ENCODE measurements at places on chromosomes 2 and 18.
A peak's percentile ranks its signal among the peaks of the same experiment; 100 is the strongest.

DNA sequence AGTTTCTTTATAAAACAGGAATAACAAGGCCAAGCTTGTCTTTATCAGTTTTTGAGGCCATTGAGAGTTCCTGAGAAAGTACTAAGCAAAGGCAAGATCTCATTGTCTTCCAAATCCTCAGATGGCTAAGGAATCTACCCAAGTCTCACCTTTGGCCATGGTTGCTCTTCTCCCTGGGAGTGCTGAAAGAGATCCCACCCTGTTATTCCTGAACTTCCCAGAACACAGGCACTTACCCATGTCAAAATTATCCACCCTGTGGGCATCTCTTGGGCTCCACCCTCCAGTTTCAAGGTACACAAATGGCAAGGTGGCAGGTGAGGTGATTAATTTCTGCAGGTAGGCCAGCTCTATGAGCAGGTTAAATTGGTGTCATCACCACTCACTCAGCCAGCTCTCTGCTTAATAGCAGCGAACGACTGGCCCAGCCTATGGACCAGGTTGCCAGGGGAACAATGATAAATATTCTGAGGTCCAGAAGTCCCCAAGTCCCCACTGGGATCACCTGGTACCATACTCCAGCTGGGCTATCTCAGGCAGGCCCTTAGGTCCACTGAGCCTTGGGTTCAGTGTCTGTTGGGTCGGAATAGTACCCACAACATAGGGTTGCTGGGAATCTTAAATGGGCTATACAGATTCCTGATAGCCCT is 2.3 kb upstream of the SPRED2 start:
- DNase-seq: no peak

DNA sequence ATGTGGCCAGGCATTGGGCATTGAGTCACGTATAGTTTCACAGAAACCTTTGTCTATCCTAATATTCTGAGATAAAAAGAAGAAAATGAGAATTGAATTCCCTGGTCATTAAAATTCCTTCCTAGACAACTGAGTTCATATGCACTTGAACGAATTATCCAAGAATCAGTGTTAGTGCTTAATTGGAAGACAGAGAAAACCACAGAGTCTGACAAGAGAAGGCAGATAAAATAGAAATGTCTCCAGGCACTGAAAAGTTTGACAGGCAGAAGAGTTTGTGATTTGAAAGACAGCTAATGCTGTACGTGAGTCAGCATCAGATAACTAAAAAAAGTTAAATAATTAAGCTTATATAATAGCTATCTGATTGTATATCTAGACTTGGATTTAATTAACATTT is 47.7 kb upstream of the TRIB2 start:
- no peak for DNase-seq

- DNase-seq: no peak
These were observed 96.0 kb downstream of the TNS1 start for GRCh38 chr2:217906798-217907197.

GRCh38 chr2:174797781-174798276 is 33.6 kb upstream of the CHRNA1 start:
- no peak for DNase-seq

- DNase-seq: no peak
These were observed 43.1 kb downstream of the HPCAL1 start for GRCh38 chr2:10345813-10346212.

GRCh38 chr2:127783101-127783500 is 27.9 kb downstream of the WDR33 start:
- DNase-seq: no peak

GRCh38 chr2:6352906-6353515 is 512.7 kb downstream of the CMPK2 start:
- DNase-seq: no peak

DNA sequence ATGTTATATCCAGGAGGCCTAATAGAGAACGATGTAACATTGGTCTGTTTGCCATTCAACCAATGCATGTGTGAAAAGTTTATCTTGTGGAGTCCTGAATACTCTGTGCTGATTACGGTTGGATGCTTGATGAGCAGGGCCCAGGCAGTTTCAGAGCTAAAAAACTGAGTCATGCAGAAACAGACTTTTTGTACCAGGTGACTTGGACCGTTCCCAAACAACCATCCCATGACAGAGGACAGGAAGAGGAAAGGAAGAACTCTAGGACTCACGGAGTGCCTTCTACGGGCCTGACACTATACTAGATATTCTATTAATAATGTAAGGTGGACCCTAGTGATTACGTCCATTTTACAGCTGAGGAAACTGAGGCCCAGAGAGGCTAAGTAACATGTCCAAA is 142.1 kb downstream of the ARHGAP28 start:
- no peak for DNase-seq

GRCh38 chr2:187169864-187170263 is 278.2 kb downstream of the CALCRL start:
- no peak for DNase-seq

DNA sequence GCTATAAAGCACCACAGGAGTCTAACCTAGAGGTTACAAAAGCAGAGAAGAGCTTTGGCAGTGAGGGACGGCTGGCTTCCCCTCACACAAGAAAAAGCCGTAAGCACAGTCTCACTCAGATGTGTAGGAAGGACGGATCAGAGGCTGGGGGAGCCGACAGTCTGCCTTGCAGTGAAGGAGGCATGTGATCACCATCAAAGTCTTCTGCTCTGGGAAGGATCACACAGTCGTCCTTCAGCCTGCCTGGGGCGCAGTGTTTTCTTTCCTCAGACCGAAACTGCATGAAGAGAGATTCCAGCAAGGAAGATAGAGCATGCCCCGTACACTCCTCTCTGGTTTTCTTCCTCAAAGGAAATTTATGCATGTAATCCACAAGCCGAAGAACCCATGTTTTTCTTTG is 24.1 kb downstream of the GATA6 start:
- DNase-seq: no peak

GRCh38 chr18:26335156-26335555 is 108.9 kb downstream of the TAF4B start:
- no peak for DNase-seq

DNA sequence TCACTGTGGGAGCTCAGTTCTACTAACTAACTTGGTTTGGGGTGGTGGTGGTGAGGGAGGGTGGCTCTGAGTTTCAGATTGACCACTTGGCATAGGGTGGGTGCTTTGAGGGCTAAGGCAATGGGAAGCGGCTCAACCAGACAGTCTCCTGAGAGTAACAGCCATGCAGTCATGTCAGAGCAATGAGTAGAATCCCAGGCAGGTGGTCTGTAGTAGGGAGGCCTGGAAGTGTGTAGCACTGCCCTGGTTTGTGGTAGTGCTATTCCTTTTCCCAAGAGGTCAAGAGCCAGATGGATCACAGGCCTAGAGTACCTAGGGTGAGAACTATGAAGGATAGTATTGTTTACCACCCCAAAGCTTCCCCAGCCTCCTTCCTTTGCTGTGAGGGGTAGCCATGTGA is 18.7 kb upstream of the RAPH1 start:
- no peak for DNase-seq

DNA sequence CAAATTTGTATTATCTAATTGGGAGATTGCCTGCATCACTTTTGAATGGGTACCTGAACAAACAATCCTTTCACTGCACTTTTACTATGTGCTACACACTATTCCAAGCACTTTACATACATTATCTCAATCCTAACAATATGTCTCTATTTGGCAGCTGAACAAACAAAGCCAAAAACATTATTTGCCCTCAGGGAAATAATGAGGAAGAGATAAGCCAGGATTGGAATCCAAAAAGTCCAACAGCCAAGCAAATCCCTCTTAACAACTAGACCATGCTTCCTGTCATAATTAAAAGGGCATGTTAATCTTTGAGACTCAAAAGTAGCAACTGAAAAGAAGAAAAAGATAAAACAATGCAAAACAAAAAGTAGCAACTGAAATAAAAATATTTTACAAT is 32.1 kb downstream of the RPRD1A start:
- DNase-seq: no peak

- DNase-seq: no peak
These were observed 111.2 kb downstream of the TFCP2L1 start for GRCh38 chr2:121173806-121174205.

GRCh38 chr2:33598561-33599174 is 431 bp downstream of the FAM98A start:
- peak; percentile 75 for DNase-seq

DNA sequence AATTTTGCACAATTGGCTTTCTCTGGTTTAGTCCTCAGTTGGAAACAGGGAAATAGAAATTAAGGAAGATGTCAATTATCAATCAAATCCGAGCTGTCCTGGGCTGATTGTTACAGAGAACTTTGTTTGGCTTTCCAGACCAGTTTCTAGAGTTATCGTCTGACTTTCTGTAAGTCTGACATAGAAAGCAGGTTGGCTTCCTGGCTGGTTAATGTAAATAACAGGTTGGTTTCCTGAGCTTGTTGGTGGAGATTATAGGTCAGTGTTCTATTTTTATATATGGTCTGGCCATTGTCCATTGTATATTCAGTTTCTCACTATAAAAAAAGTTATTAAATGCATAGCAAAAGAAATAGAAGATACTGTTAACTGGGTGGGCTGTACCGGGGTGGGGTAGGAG is 204.8 kb downstream of the MBD2 start:
- no peak for DNase-seq

- no peak for DNase-seq
These were observed 393.9 kb upstream of the TCF4 start for GRCh38 chr18:55981712-55982475.

DNA sequence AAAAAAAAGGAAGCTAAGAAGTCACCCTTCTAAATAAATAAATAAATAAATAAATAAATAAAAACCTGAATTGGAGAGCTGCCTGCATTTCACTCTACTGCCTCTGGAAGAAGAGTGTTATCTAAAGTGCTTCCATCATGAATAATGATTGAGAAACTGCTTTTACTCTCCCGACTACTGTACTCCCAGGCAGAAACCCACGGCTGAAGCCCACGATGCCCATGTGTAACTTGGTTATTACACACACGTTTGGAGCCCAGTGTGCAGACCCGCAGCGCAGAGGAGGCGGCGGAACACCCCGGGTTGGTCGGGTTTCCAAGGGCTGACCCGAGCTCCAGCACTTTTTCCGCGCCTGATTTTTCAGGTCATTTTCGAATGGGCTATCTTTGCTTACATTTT is 697 bp upstream of the SPATS2L start:
- peak; percentile 63 for DNase-seq

- no peak for DNase-seq
These were observed 214.5 kb downstream of the CELF4 start for GRCh38 chr18:37351110-37351509.

DNA sequence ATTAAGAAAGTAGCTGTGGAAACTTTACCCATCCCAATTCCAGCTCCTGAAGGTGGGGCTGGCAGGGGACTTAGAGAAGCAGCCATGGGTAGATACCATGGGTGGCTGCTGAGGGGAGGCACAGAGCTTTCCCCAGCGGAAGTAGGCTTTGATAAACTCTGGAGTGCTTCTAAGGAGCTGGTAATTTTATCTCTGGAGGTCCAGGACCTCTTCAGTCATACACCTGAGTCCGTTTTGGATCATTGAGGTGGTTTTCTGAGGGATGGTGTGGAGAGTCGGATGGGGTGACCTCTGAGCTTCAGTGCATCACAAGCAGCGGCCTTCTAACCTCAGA is 36.7 kb upstream of the BMP10 start:
- DNase-seq: no peak

GRCh38 chr18:49581371-49581770 is 19.5 kb downstream of the LIPG start:
- DNase-seq: no peak

DNA sequence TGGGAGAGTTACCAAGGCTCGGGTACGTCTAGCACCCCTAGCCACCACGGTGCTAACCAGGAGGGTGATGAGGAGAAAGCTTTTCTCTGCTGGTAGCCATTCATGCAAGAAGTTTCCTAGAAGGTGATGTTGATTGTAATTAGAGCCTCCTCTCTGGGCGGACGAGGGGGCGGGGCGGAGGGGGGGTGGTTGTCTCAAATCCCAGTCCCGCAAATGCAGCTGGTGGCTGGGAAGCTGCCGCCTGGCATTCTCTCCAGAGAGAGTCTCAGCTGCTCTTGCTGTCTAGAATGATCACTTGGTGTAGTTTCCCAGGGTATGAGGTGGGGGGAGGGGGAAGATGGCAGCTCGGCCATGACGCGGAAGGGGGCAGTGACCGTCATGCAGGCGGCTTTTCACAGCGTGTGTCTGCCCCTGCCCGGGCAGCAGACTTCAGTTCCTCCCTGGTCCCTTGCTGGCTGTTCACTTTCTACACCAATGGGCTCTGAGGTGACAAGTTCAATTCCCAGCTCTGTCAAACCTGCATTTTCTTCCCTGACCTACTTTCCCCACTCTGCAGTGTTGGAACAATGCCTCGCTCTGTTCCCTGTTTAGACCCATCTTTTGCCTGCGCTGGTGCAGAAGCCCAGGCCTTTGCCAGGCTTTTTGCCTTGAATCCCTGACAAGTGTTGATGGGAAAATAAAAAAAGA is 61.5 kb upstream of the KLF7 start:
- DNase-seq: no peak

DNA sequence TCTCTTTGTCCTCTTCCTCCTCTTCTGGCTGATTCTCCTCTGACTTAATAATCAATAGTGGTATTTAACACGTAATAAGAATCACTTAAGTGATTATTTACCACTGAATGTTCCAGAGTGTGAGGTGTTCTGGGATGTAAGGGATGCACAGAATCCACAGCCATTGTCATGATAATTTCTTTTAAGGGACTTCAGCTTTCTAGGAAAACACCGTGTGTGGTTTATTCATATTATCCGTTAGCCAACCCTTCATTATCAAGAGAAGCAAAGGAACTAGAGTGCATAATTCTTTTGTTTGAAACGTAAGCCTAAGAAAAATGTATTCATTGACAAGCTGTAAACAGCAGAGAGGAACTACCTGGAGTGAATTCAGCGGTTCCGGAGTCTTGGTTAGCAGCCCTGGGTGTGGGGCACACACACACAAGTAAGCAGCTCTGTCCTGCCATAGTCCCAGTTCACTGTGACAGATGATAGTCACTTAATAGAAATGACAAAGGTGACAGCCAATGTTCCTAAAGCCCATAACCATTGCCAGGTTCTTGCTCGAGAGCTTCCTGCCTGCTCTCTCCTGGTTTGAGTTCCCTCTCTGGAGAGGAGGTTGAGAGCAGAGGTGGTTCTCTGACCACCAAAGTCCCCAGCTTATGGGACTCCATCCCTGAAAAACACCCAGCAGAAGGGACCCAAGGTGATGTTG is 101.9 kb downstream of the ACOXL start:
- DNase-seq: no peak

GRCh38 chr18:1495387-1495786 is 590.7 kb downstream of the ADCYAP1 start:
- DNase-seq: no peak

GRCh38 chr18:45353530-45353929 is 261.7 kb upstream of the SLC14A2 start:
- no peak for DNase-seq

DNA sequence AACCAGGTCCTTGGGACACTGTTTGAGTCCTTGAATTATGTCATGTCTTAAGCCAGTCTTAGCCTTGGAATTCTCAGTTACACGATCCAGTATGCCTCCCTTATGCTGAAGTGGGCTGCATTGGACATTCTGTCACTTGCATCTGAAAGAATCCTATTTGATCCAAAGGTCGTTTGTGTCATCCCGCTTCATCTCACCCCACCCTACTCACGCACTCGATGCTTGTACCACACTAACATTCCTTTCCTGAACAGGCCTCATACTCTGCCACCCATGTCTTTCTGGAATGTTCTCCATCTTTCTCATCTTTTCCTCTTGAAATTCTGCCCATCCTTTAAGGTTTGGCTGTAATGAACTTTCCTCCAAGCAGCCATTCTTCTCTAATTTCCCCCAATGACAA is 27.9 kb upstream of the ZFP36L2 start:
- DNase-seq: no peak

Data from activated CD8-positive, alpha-beta memory T cell treated with anti-CD3 and anti-CD28 coated beads for 24 hours (primary cell).